Stimulated activated CD8-positive, alpha-beta memory T cell treated with anti-CD3 and anti-CD28 coated beads, Interleukin-7, amount 100 ng/mL, for 1 hour (primary cell): ENCODE measurements at places on chromosomes 11 and 22.

- DNase-seq, result no peak
Measured at GRCh38 chr22:36387709-36387958, 133 bp downstream of the MYH9 start.

DNA sequence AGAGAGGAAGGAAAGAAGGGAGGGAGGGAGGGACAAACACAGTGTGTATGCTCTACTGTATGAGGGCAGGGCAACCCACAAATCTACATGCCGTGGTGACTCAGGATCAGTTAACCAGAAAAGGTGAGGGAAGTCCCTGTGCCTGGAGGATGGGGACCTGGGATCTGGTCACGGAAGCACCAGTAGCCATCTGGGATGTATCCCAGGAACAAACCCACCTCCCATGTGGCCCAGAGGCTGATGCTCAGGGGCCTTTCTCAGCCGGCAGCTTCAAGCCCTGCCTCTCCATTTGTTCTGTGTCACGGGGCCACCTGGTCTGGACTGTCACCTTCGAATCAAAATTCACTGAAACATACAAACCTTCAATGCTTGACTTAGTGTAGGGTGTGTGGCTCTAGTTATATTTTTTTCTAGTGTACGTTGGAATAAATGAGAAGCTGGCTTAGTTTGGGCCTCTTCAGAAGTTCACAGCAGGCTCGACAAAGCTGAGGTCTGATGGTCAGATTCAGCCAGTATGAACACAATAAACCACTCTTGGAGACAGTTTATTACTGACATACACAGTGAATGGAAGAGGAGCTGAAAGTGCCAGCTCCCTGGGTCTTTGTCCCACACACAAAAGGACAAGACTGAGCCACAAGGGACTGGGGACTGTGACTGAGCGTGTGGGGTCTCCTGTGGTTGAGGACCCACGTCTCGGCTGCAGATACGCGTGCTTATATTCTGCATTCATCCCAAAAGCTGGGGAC is 23.5 kb upstream of the RTL6 start:
- no peak for DNase-seq

DNA sequence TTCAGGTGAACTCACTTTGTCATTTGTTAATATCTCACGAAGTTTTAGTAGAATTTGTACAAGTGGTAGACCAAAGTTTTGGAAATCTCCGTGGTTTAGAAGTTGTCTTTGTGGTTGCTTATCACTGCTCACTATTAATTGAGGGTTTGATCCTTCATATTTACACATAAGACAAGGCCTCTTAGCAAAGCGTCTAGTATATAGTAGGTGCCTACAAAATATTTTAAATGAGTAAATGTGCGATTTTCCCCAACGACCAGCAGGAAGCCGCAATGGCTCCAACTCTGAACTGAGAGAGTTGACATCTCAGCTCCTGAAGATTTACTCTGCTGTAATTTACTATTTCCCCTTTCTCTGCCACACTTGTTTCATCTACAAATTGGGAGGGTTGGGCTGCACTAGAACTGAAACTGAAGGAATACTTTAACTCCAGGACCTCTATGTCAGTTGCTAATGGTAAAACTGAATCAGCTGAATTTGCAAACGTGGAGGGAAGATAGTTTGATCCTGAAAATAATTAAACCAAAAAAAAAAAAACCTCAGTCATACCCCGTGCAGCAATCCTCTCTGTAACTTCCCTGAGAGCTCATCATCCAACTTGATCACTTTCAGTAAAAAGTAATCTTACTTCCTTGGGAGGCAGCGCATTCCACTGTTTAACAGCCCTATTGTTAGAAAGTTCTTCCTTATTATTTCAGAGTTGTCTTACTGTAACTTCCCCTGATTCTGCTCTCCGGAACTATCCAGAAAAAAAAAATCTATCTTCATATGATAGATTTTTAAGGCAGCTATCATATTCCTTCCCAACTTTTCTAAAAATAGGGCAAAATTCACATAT is 1.3 kb upstream of the SBF2 start:
- no peak for DNase-seq

DNA sequence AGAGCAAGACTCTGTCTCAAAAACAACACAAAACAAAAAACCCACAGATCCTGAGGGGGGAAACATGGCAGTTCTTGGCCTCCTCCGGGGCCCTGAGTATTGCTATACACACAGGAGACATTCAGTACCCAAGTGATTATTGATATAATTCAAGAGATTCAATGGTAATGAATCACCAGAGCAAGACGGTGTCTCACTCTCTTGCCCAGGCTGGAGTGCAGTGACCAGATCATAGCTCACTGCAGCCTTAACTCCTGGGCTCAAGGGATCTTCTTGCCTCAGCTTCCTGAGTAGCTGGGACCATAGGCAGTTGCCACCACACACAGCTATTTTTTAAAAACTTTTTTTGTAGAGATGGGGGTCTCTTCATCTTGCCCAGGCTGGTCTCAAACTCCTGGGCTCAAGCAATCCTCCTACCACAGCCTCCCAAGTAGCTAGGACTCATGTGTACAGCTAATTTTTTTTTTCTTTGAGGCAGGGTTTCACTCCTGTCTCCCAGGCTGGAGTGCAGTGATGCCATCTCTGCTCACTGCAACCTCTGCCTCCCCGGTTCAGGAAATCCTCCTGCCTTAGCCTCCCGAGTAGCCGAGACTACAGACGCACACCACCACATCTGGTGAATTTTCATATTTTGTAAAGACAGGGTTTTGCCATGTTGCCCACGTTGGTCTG is 21.8 kb upstream of the PIK3C2A start:
- DNase-seq, result no peak

DNA sequence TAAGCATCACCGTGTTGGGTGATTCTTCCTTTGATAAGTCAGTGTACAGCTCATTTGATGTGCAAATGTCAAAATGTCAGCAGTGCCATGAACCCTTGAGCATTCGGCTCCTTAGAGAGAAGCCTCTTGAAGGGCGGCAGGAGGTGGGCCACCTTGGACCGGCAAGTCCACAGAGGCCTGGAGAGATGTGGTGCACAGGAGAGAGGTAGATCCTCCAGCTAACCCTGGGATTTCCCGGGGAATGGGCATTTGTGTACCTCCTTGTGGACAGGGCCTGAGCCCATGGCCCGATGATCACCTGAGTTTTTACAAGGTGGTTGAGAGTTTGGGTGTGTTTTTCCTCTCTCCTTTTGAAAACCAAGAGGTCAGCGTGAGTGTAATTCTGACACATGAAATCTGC is 133.2 kb upstream of the RCN1 start:
- no peak for DNase-seq

DNA sequence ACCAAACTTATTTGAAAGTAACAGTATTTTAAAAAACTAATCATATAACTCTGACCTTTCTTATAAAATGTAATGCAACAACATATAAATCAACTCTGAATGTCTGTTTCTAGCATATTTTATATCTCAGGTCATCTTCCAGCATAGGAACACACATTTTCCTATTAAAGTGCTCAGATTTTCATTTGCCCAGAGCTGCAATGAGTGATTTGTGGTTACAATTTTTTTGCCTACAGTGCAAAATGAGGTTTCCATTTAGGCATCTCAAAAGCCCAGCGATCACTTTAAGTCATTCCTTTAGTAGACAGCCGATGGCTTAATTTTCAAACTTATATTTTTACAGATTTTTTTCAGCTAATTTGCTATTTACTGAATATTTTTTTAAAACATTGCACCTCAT is 1.0 kb downstream of the LYVE1 start:
- DNase-seq, result no peak

DNA sequence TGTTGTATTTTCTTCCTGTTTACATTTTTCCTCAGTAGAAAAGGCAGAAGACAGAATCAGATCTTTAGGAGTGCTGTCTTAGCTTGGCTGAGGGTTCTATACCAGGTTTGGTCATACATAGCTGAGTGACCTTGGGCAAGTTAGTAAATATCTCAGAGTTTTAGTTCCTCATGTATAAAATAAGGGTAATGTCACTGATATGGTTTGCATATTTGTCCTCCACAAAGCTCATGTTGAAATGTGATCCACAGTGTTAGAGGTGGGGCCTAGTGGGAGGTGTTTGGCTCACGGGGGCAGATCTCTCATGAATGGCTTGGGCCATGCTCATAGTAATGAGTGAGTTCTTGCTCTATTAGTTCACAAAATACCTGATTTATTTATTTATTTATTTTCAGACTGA is 7.5 kb upstream of the HTR3A start:
- DNase-seq, result no peak

GRCh38 chr22:42271906-42272305 is 1.5 kb upstream of the TCF20 start:
- no peak for DNase-seq

GRCh38 chr11:8309311-8309710 is 45.6 kb upstream of the LMO1 start:
- DNase-seq, result no peak

GRCh38 chr11:110098645-110099044 is 5.5 kb downstream of the ZC3H12C start:
- DNase-seq, result no peak

- no peak for DNase-seq
Measured at GRCh38 chr22:42177891-42178336, 47.3 kb upstream of the CYP2D6 start.

- DNase-seq, result no peak
Measured at GRCh38 chr11:122024278-122024677, 91.7 kb downstream of the BLID start.

DNA sequence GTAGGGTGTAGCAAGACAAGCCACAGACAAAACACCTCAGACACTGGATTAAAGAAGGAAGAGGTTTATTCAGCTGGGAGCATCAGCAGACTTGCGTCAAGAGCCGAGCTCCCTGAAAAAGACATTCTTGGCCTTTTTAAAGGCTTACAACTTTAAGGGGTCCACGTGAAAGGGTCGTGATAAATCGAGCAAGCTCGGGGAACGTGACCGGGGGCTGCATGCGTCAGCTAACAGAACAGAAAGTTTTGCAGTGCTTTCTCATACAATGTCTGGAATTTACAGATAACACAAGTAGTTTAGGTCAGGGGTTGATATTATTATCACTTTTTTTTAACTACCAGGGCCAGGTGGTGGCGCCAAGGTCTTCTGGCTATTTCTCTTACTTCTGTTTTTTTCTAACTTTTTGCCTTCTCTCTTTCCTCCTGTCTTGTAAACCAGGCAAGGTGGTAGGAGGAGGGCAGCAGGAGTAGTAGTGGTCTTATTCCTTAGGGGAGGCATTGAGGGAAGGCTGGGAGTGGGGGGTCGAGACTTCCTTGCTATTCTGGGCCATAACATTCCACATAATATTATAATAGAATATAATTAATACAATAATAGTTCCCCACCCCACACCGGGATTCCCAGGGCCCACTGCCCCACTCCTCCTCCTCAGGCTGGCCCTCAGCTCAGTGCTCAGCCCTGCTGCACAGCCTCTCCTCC is 587 bp upstream of the ALDH3B1 start:
- DNase-seq, result no peak

DNA sequence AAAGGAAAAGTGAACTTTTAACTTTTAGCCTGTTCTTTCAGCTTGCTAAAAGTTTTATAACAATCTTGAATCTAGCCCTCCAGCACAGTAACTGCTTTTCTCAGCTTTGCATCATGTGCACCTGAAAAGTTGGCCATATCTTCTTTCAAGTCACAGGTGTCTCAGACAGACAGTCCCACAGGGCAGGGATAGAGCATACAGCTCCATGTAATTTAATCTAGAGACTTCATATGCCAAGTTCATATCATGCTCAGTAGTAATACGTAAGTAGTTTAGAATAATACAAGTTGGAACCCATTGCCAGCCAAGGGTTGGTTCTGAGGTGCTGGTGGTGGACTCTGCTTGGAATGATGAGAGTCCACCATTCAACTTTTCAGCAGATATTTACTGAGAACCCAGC is 68.6 kb downstream of the PKNOX2 start:
- DNase-seq, result no peak

DNA sequence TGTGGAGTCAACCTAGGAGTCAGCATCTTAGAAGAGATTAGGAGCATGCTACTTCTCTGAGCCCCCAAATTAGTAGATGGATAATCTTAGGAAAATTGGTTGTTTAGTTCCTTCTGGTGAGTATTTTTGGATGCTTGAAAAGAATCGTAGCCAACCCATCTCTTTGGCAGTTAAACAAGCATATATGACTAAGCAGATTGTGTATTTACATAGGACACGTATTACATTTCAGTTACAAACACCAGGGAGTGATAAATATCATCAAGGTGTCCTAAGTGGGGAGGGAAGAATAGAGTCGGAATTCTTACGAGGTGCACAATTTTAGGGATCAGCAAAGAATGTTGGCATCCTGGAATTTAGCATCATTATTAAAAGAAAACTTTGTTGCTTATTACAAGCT is 13.5 kb downstream of the PLET1 start:
- DNase-seq, result no peak

DNA sequence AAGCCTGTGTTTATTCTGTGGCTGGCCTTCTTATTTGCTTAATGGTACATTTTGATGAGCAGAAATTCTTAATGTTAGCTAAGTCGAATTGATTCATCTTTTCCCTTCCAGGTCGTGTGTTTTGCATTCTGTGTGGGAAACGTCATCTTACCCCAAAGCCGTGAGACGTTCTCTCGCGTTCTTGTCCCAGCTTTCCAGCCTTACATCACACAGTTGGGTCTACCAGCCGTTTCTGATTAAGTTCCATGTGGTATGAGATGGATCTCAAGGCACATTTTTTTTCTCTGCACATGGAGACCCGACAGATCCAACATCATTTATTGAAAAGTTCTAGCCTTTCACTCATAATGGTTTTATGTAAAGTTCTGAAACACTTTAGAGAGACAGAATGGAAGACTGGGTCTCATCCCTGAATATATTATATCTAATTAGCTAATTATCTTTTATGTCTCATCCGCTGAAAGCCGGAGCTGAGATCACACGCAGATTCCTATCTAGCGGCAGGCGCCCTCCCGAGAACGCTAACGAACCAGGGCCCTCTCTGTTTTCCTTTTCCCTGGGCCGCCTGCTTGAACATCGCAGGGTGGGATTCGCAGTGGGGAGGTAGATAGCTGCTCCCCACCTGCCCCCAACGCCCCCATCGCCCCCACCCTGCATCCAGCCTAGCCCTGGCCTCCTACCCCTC is 1162.2 kb downstream of the BRD1 start:
- DNase-seq, result no peak

GRCh38 chr11:69554849-69555248 is 73.4 kb downstream of the LINC01488 start:
- no peak for DNase-seq

DNA sequence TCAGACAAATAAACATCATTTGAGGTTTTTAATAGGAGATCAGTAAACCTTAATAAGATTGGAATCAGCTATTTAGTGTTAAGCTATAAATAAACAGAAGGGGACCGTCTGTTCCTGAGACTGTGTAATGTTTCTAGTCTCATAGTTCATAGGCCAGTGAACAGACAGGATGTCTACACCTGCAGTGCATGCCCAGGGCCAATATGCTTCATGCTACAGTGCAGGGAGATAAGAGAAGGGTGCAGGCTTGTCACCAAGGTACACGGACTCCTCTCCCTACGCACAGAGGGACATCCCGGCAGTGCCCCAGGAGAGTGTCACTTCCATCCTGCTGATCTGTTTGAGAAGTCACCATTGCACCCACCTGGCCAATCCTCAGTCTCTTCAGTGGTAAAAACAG is 148.6 kb downstream of the OPCML start:
- no peak for DNase-seq
